Endothelial cell of umbilical vein (primary cell): ENCODE measurements at places on chromosomes 3 and 15.

- peak; percentile 12 for DNase-seq
These were observed 2.2 kb downstream of the AADAC start for GRCh38 chr3:151816091-151816604.

DNA sequence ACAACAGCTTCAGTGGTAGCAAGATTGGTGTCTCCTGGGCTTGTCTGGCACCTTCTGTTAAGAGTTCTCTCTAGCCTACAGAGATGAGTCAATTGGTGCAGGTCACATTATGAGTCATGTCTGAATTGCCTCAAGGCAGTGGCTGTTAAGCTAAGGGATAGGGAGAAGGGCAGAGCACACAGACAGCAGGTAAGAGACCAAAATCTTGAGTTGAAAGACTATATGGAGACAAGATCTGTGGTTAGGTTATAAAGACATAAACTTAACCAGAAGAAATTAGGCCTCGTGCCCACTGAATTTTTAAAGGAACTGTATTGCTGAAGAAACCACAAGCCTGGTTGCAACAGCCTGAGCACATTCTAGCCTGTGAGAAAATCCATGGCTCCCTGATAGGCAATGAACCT, 19.2 kb upstream of the KPNA1 start:
- no peak for DNase-seq

- peak; percentile 15 for DNase-seq
These were observed 158.4 kb downstream of the TIGIT start for GRCh38 chr3:114452256-114452655.

- DNase-seq: peak; percentile 41
These were observed 1.6 kb downstream of the CYP11A1 start for GRCh38 chr15:74365598-74366445.
